ENCODE measurements at places on chromosomes 5 and 9.

GRCh38 chr5:181151146-181151545 lies 3.8 kb downstream of the OR2V2 start:
- DNase-seq, result no peak

GRCh38 chr9:78828521-78828920 lies 531.6 kb downstream of the PSAT1 start:
- no peak for DNase-seq

GRCh38 chr9:132457504-132458236 lies 47.7 kb downstream of the CFAP77 start:
- DNase-seq, result no peak

GRCh38 chr9:68498816-68499215 lies 41.9 kb downstream of the TMEM252 start:
- DNase-seq, result no peak

DNA sequence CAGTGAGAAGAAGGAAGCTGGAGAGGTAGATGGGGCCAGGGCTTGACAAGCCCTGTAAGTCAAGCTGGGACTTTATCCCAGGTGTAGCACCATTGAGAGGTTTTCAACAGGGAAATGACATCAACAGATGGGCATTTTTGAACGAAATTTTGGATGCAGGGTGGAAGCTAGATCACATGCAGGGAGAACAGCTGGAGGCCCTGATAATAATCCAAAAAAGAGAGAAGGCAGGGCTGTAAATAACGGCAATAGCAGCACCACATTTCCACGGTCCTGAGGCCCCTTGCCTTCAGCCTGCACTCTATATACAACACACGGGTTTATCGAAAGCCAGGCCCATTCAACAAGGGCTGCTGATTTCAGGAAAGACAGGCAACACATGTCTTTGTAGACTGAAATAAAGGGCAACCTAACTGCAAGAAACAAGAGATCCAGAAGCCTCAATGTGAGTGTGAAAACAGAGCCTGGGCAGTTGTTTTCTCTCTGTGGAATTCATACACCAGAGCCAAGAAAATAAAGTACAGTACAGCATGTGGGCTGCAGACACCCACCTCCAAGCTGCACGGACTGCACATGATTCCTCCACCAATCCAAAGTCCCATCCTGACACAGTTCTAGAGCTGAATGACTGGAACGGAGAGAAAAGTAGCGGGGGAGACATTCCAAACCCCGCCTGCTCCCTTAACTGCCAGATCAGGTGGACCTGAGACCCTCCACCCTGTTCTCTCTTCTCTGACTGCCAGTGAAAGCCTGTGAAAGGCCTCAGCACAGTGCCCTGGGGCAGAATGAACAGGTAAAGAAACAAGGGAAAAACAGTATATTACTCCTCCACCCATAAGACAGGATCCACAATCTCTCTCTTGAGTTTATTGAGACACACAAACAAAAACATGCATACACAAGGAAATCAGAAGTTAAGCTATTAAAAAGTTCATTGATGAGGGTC lies 36.3 kb downstream of the KLHL3 start:
- no peak for DNase-seq

GRCh38 chr9:22469928-22470544 lies 23.4 kb downstream of the DMRTA1 start:
- DNase-seq, result no peak

DNA sequence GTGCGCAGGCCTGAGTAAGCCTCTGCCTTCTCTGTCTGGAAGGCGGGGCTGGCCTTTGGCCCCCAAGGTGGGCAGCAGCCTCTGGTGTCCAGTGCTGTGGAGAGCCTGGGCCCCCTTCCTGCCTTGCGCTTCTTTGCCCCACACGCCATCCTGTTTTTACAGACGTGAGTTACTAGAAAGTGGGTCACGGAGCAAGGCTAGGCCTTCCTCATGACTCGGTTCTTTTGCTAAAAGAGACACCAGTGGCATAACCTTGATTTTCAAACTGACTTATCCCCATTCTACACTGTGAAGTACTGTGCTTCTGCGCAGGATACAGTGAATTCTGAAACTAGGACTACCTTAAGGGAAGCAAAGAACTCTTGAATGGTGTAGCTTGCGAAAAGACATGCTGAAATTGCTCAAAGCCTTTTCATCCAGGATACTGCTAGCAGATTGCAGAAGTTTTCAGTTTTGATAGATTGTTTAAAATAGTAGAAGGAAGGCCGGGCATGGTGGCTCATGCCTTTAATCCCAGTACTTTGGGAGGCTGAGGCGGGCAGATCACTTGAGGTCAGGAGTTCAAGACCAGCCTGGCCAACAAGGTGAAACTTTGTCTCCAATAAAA lies 7.2 kb downstream of the ROPN1L start:
- no peak for DNase-seq

GRCh38 chr5:22044229-22044628 lies 808.9 kb downstream of the CDH12 start:
- DNase-seq, result no peak

DNA sequence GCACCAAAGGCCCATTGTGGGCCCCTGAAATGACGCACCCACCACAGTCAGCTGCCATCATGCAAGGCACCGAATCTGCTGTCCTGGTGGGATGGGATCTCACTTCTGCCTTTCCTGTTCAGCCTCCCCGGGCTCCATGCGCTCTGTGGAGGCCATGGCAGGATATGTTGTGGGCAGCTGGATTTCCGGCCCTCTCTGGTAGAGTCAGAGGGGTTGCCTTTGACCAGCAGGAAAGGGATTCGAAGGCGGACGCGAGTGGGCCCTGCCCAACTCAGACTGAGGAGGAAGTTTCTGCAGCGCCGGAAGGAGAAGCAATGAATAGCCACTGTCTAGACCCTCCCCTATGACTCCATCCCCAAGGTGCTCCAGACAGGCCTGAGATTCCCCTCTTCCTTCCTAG lies 35.5 kb downstream of the GADD45G start:
- DNase-seq, result no peak

GRCh38 chr5:34507933-34508332 lies 148.2 kb upstream of the RAI14 start:
- DNase-seq, result no peak

DNA sequence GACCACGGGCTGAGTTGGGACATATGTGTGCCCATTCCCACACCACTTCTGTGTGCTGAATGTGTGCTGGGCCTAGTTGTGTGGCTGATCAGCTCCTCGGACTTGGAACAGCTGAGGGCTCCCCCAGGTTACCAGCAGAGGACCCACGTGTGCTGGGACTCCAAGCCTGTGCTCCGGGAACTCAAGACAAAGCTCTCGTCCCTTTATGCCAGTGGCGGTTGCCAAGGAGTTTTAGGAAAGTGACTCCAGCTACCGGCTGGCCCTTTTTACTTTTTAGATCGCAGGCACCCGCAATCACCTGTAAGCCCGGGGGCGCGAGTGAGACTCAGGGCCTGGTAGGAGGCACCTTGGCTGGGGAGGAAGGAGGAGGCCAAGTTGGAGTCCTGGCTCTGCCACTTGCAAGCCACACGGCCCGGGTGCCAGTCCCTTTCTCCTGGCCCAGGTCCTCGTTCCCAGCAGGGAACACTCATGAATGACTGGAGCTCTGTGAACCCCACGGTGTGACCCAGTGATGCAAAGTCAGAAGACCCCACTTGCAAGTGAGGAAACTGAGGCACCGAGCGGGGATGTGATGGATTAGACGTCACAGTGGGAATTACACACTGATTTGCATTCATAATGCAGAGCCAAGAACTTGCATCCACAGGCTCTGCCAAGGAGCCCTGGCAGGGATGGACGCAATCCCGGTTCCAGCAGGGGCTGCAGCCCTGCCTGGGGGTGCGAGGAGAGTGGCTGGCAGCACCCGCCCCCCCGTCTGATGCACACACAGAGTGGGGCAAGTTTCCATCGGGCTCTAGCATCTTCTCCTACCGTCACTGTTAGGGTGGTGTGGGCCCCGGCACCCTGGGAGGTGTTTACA lies 26.9 kb downstream of the CRB2 start:
- DNase-seq, result no peak

- no peak for DNase-seq
These were observed 33.6 kb upstream of the SARDH start for GRCh38 chr9:133771486-133772482.

- no peak for DNase-seq
These were observed 18.9 kb downstream of the TCF7 start for GRCh38 chr5:134133188-134133994.

GRCh38 chr9:133981958-133982681 lies 10.0 kb downstream of the VAV2 start:
- DNase-seq, result no peak

GRCh38 chr5:159901308-159901707 lies 15.0 kb upstream of the ADRA1B start:
- DNase-seq, result no peak

DNA sequence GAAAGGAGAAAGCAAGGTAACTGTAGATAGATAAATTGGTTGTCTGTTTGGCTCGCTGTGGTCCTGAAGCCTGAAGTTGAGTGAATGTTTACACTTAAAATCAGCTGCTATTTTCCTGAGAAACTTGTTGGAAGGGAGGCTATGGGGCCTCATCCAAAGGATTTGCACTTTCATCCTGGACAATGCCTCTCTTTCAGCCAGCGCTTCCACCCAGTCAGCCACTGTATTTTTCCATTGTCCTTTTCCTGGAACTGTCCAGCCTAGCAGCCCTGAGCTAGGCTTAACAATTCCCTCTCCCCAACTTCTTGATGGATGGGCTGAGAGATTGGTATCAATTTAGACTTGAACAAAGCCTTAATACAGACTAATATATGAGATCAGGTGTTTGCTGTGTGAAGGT lies 429.2 kb downstream of the DMAC1 start:
- DNase-seq, result no peak

DNA sequence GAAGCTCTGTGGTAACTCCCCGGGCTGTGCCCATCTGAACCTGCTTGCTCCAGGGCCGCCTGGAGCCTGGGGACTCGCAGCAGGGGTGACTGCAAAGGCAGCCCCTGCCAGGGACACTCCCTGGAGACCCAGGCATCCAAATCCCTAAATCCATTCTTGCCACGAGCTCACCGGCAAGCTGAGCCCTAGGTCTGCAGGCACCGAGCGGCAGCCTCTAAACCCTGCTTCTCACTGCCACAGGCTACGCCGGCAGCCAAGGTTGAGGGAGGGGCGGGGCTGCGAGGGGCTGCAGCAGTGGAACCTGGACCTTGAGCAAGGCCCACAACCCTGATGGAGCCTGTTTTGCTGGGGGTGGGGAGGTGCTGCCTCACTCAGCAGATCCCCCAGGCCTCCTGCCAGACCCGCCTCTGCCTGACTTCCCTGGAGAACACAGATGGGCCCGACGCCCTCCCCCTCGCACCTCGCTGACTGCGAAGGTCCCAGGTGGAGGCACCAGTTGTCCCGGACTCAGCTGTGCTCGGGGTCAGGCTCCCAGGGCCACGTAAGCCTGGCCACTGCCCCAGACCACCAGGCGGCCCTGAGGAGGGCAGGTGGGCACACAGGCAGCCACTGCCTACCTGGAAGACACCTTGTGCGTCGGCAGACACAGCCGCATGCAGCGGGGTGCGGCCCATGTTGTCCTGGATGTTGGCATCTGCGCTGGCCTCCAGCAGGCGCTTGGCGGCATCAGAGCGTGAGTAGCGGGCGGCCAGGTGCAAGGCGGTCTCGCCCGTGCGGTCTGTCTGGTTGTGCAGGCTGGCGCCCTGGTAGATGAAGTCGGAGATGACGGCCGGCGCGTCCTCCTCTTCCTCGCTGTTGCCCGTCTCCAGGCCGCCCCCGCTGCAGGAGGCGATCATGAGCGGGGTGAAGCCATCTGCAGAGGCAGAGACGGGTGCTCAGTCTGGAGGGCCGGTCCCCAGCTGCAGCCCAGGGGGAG lies 17.4 kb upstream of the SEC16A start:
- DNase-seq, result no peak

DNA sequence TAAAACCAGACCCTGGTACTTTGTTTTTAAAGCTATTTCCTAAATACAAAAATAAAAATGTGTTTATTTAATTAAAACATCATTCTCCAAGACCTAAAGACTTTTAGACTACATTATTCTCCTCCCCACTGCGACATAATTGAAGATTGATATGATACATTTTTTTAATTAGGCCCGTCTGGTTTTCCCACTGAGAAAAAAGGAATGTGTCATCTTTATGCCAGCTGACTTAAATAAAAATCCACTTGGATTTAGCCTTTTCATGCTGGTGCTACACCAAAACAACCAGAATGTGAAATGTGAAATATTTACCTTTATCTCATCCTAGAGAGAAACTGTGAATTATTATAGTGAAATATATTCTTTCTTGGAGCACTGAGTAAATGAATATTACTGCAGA lies 155.5 kb upstream of the PPP1R2B start:
- no peak for DNase-seq

- DNase-seq, result no peak
These were observed 65.4 kb upstream of the ASTN2 start for GRCh38 chr9:117480253-117480652.
